Esophagus squamous epithelium (tissue), 5 donors: ENCODE measurements at places on chromosomes 6 and 20. TPM values are rescaled to one million over a fixed set of nuclear protein-coding genes. Genes with fewer than 3 reads are reported as not detected.

GRCh38 chr6:138973466-138974153, 14.4 kb downstream of the REPS1 start:
- no peaks in the 10 kb centered on the region for H3K36me3 ChIP-seq
- peaks cover 28% of the 10 kb centered on the region for H3K4me1 ChIP-seq
- DNase-seq: no peak
- no peak overlapping the region for H3K4me3 ChIP-seq

- no peaks in the 10 kb centered on the region for H3K27me3 ChIP-seq
- H3K4me3 ChIP-seq: no peak overlapping the region
- H3K4me1 ChIP-seq: peaks cover 8% of the 10 kb centered on the region
- H3K36me3 ChIP-seq: no peaks in the 10 kb centered on the region
- DNase-seq: no peak
These were observed 138.5 kb upstream of the AKAP12 start for GRCh38 chr6:151101161-151101815.

TNF gene
- 0.95 TPM for total RNA-seq

KLC4 gene
- total RNA-seq: 15.8 TPM

DNA sequence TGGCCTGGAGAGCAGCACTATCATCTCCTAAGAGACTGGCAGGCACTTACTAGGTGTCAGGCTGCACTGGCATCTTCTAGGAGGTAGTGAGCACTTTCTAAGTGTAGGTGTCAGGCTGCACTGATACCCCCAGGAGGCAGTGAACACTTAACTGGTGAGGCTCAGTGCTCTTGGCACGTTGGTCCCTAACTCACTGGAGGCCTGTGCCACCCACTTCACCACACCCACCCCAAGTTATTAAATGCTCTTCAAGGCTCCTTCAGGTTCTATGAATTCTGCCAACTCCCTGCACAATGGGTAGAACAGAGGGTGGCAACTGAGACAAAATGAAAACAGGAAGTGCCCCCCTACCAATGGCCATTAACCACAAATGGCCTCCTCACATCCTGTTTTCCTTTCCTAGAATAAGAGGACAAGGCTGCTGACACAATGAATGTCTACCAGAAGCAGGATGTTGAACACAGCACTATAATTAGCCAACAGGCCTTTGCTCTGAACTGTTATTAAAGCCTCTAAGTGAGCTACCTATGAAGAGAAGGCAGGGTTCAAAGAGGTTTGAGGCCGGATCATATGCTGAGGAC, 29.4 kb downstream of the NCOA5 start:
- no peak for DNase-seq
- H3K4me3 ChIP-seq: no peak overlapping the region
- H3K36me3 ChIP-seq: peaks cover 59% of the 10 kb centered on the region
- H3K27me3 ChIP-seq: no peaks in the 10 kb centered on the region
- H3K4me1 ChIP-seq: peaks cover 17% of the 10 kb centered on the region
- H3K27ac ChIP-seq: peak overlapping the region; percentile 11

- peak overlapping the region; percentile 46 for H3K4me3 ChIP-seq
- H3K36me3 ChIP-seq: no peaks in the 10 kb centered on the region
- peak overlapping the region; percentile 89 for H3K27ac ChIP-seq
- H3K27me3 ChIP-seq: no peaks in the 10 kb centered on the region
- H3K4me1 ChIP-seq: peaks cover 14% of the 10 kb centered on the region
These were observed 16.6 kb upstream of the TRIM27 start for GRCh38 chr6:28940294-28940857.

DNA sequence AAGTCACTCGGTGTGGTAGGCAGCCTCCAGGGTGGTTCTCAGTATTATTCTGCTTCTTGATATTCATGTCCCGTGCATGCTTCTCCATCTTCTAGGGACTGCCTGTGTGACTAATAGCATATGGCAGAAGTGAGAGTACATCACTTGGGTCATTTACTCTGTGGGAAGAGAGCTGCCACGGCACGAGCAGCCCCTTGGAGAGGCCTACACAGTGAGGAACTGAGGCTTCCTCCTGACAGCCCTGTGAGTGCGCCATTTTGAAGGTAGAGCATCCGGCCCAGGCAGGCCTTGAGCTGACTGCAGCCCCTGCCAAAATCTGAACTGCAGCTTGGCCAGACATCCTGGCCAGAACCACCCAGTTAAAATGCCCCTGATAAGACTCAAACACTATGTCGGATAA, 17.3 kb upstream of the MCUR1 start:
- H3K27ac ChIP-seq: no peak overlapping the region
- H3K4me1 ChIP-seq: no peaks in the 10 kb centered on the region
- no peaks in the 10 kb centered on the region for H3K36me3 ChIP-seq
- H3K4me3 ChIP-seq: no peak overlapping the region

JPH2 gene
- total RNA-seq: 8.9 TPM

DNA sequence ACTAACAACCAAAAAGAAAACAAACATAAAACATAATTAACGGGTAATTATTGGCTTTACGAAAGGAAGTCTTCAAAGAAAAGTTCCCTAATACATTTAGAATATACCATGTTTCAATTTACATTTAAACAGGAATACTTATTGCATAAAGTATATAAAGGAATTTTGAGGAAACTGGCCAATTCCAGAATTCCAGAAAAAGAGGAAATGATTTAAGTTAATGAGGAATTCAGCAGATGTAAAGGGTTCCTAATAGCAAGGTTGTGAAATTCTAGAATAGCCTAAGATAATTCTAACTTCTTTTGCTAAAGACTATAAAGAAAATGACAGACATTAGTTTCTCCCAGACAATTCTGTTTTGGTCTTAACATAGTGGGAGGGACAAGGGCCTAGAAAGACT, 35.0 kb downstream of the DTNBP1 start:
- H3K4me3 ChIP-seq: no peak overlapping the region
- peaks cover 3% of the 10 kb centered on the region for H3K4me1 ChIP-seq
- H3K27ac ChIP-seq: no peak overlapping the region

DNA sequence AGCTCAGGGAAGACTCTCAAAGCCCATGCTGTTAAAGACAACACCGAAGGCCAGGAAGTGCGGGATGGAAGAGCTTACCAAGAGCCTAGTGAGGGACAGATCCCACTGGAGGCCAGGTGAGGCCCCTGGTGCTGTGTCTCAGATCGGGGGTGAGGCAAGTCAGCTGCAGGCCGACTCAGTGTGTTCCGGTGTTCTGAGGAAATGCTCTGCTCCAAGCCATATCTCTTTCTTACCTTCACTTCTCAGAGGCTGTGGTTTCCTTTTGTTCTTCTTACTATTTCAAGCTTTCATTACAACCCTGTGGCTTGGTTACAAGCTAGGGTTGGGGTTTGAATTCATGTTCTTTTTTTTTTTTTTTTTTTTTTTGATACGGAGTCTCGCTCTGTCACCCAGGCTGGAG, 114.3 kb upstream of the ZFP64 start:
- DNase-seq: no peak
- no peaks in the 10 kb centered on the region for H3K4me1 ChIP-seq
- H3K4me3 ChIP-seq: no peak overlapping the region
- no peaks in the 10 kb centered on the region for H3K27me3 ChIP-seq
- H3K36me3 ChIP-seq: no peaks in the 10 kb centered on the region

ZNF292 gene
- total RNA-seq: 17.1 TPM

SF3B5 gene
- 138 TPM for total RNA-seq

DNA sequence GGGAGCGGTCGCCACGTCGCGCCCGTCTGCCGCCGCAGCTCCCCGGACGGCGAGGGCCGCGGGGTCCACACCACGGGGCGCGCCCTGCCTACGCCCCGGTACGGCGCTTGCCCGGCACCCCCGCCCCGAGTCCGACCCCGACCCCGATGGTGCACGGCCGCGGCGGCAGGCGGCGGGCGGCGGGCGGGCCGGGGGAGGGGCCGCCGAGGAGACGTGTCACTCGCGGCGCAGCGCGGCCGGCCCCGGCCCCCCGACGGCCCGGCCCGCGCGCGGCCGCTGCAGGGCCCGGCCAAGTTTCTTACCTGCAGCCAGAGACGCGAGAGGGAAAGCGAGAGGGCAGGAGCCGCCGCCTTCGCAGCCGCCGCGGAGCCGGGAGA, 328 bp downstream of the RRBP1 start:
- H3K36me3 ChIP-seq: no peaks in the 10 kb centered on the region
- peaks cover 43% of the 10 kb centered on the region for H3K4me1 ChIP-seq
- peak overlapping the region; percentile 97 for H3K27ac ChIP-seq
- no peaks in the 10 kb centered on the region for H3K27me3 ChIP-seq
- H3K4me3 ChIP-seq: peak overlapping the region; percentile 89
- DNase-seq: no peak

DNA sequence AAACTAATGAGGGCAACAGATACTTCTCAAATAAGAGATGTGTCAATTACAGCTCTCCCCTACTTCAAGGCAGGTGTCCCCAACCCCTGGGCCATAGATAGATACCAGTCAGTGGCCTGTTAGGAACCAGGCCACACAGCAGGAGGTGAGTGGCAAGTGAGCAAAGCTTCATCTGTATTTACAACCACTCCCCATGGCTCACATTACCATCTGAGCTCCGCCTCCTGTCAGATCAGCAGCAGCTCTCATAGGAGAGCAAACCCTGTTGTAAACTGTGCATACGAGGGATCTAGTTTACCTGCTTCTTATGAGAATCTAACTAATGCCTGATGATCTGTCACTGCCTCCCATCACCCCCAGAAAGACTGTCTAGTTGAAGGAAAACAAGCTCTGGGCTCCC, 422.1 kb downstream of the GJA1 start:
- DNase-seq: no peak
- no peaks in the 10 kb centered on the region for H3K36me3 ChIP-seq
- no peak overlapping the region for H3K27ac ChIP-seq

GRCh38 chr6:143965503-143966171, 42.4 kb downstream of the PLAGL1 start:
- peaks cover 44% of the 10 kb centered on the region for H3K4me1 ChIP-seq
- H3K27ac ChIP-seq: no peak overlapping the region
- H3K4me3 ChIP-seq: no peak overlapping the region
- H3K27me3 ChIP-seq: no peaks in the 10 kb centered on the region
- H3K36me3 ChIP-seq: peaks cover 20% of the 10 kb centered on the region

- H3K27ac ChIP-seq: peak overlapping the region; percentile 9
- peaks cover 8% of the 10 kb centered on the region for H3K4me1 ChIP-seq
- no peak overlapping the region for H3K4me3 ChIP-seq
- no peaks in the 10 kb centered on the region for H3K27me3 ChIP-seq
These were observed 2.4 kb downstream of the EDEM2 start for GRCh38 chr20:35144694-35145093.

DNA sequence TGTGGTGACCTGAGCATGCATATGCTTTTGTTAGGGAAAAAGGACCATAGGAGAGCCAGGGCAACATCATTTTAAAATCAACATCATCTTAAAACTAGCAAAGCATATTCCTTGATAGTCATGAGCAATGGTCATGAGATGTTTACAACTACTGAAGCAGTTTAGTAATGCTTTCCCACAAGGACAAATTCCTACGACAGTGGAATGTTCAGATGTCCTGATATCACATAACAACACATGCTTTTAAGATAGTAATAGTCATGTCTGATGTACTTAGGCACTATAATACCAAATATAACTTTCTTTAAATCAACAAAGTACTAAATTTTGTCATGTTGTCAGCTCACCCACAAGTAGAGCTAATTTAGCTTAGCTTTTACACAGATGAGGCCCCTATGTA, 370.3 kb downstream of the HTR1B start:
- H3K4me1 ChIP-seq: no peaks in the 10 kb centered on the region
- no peaks in the 10 kb centered on the region for H3K27me3 ChIP-seq
- H3K36me3 ChIP-seq: no peaks in the 10 kb centered on the region
- no peak overlapping the region for H3K27ac ChIP-seq
- H3K4me3 ChIP-seq: no peak overlapping the region

DNA sequence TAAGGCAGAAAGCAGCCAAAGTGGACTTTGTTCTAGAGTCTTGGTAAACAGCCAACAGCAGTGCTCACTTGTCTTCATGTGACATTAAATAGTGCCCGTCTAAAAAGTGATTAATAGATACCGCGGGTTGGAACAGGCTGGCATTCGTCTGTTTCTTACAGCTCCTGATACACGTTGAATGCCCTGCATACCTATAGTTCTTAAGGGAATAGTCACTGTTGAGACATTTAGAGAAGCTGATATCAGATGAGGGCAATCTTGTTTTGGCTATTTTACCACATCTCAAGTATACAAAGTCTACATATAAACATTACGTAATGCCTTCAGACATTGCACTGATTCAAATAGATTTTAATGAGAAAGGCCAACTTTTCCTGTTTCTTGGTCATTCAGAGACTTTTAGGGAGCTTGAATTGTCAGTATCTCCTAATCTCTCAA, 374.9 kb upstream of the FLRT3 start:
- peaks cover 26% of the 10 kb centered on the region for H3K4me1 ChIP-seq
- H3K4me3 ChIP-seq: no peak overlapping the region
- H3K27ac ChIP-seq: no peak overlapping the region

FAM184A gene
- 1.3 TPM for total RNA-seq

DNA sequence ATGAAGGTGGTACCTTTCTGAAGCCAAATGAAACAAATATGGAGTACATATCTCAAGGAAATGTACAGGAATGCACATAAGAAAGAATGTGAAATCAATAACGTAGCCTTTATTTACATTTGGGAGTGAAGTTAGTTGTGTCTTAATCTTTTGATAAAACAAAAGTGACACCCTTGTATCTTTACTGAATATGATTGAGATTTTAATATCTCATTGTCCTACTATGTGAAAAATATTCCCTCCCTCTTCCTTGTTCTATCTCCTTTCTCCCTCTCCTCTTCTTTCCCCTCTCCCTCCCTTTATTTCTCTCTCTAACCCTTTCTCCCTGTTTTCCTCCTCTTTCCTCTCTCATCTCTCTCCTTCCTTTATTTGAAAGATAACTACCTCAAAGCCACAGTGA, 89.1 kb downstream of the PTCHD4 start:
- H3K4me3 ChIP-seq: no peak overlapping the region
- H3K36me3 ChIP-seq: no peaks in the 10 kb centered on the region
- H3K27ac ChIP-seq: no peak overlapping the region
- H3K27me3 ChIP-seq: no peaks in the 10 kb centered on the region
- no peaks in the 10 kb centered on the region for H3K4me1 ChIP-seq
- DNase-seq: no peak

NKAIN4 gene
- total RNA-seq: not detected

SGK2 gene
- 0.68 TPM for total RNA-seq

GRCh38 chr20:53788253-53789022, 194.8 kb upstream of the ZNF217 start:
- H3K4me1 ChIP-seq: peaks cover 23% of the 10 kb centered on the region
- no peak overlapping the region for H3K4me3 ChIP-seq
- H3K36me3 ChIP-seq: no peaks in the 10 kb centered on the region
- DNase-seq: no peak
- no peak overlapping the region for H3K27ac ChIP-seq

DNA sequence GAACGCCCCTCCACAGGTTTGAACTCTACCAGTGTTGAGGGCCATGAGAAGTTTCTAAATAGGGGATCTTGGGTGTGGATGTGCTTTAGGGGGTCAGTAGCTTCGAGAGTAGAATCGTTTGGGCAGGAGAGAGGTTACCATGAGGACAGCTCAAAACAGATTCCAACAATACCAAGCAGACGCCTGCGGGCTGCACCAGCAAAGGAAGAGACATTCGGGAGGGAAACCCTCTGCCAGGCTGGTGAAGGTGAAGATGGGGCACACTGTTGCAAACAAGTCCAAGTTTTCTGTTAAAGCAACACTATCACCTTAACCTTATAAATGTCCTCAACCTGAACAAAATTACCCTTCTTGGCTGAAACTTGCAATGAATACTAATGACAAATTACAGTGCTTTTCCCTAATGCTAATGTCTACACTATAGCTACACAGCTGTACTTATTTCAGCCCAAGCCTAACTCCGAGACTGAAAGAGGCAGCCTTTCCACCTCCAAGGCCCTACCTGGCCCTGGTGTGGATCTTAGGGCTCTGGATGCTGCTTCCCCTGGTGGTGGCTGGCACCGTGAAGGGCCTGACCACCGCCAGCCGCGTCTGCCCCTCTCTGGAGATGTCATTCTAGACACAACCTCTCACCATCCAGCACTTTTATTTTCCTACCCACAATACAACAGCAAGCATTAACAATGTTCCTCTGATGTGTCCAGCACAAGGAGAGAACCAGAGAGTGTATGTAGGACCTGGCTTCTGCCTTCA, 80.1 kb downstream of the DLL1 start:
- H3K36me3 ChIP-seq: no peaks in the 10 kb centered on the region
- H3K27ac ChIP-seq: no peak overlapping the region
- H3K4me3 ChIP-seq: no peak overlapping the region
- no peak for DNase-seq
- peaks cover 58% of the 10 kb centered on the region for H3K27me3 ChIP-seq
